Muscle of back (tissue), 13 donors: ENCODE measurements at places on chromosomes 4 and X.

DNA sequence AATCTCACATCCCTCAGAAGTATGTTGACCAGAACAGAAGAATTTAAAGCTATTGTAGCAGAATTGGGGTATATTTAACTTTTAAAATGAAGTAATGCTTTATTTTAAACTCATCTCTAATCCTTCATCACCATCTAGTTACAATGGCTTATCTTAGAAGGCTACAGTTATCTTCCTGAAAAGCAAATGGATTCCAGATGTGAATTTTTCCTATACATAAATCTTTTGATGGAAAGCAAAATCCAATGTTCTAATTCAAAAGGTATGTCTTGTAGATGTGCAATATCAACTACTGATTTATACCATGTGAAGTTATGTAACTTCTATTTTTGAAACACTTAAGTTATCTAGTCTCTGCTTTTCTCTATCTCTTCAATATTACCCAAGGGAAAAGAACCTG is 47.6 kb downstream of the CCNG2 start:
- DNase-seq: no peak

- no peak for DNase-seq
Measured at GRCh38 chrX:109855501-109855900, 122.4 kb upstream of the ACSL4 start.

GRCh38 chr4:4456351-4456750 is 69.4 kb downstream of the NSG1 start:
- DNase-seq: no peak

GRCh38 chr4:47837094-47837907 is 566 bp downstream of the CORIN start:
- peak; percentile 66 for DNase-seq

GRCh38 chr4:151458148-151458547 is 49.2 kb downstream of the FHIP1A start:
- no peak for DNase-seq

GRCh38 chrX:110399497-110399896 is 40.8 kb downstream of the RTL9 start:
- DNase-seq: no peak

DNA sequence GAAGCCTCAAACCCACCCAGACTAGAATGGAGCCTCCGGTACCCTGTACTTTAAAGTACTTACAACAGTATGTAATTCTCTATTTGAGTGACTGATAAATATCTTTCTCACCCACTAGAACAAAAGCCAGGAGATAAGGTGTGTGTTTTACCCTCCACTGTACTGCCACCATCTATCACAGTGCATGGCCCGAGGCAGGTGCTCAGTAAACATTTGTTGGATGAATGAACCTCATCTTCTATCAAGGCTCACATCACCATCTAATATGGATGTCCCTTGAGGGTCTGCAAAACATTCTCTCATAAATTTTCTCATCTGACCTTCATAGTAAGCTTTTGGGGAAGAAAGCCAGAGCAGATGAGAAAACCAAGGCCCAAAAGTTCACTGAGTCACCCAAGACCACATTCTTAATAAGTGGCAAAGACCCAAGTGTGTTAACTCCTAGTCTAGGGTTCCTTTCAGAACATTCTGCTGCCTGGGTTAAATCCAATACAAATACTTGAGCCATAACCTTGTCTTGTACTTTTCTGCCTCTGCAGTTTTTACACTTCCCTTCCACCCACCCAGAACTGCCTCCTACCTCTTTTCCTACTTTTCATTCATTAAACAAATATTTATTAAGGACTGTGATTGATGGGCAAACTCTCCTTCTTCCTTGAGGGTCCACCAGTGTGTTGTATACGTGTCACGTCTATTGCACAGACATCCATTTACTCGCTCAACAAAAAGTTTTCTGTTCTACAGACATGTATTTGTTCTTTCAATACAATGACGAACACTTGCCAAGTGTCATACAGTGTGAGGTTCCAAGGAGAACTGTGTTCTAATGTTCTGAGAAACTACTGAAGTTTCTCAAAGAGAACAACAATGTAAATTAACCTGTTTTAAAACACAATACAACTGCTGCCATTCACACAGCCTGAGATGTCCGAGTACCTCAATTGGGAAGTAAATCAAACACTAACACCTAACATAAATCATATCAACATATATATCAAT is 35.7 kb downstream of the APBB2 start:
- no peak for DNase-seq

DNA sequence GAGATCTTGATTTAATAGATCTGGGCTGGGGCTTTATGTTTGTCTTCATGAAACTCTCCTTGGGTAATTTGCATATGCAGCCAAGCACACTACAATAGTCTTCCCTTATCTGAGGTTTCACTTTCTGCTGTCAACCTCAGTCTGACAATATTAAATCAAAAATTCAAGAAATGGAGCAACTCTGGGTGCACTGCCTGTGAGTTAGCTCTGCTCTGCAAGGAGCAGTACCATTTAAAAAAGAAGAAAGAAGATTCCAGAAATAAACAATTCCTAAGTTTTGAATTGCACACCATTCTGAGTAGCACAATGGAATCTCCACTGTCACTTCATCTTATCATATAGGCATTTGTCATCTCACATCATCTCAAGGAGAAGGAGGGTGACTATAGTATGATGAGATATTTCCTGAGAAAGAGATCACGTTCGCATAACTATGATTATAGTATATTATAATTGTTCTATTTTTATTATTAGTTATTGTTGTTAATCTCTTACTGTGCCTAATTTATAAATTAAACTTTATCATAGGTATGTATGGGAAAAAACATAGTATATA is 9.4 kb downstream of the FNIP2 start:
- no peak for DNase-seq

- no peak for DNase-seq
Measured at GRCh38 chr4:119227690-119228089, 15.2 kb downstream of the USP53 start.

GRCh38 chr4:22090661-22091351 is 142.2 kb upstream of the KCNIP4 start:
- DNase-seq: no peak

DNA sequence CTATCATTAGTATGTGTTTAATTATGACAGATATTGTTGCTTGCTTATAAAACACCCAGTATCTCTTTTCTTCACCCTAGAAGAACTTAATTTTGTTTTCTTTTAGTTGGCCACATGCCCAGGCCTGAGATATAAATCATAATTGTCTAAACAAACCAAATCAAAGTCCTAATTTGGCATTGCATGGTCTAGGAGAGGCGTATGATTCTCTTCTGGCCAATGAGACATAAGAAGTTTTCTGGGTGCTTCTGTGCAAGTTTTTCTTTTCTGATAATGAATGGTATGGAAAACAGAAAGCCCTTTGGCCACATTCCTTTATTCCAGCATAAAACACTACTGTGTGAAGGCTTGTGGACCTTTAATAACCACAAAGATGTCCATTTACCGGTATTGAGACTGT is 192.9 kb upstream of the CTSO start:
- no peak for DNase-seq

DNA sequence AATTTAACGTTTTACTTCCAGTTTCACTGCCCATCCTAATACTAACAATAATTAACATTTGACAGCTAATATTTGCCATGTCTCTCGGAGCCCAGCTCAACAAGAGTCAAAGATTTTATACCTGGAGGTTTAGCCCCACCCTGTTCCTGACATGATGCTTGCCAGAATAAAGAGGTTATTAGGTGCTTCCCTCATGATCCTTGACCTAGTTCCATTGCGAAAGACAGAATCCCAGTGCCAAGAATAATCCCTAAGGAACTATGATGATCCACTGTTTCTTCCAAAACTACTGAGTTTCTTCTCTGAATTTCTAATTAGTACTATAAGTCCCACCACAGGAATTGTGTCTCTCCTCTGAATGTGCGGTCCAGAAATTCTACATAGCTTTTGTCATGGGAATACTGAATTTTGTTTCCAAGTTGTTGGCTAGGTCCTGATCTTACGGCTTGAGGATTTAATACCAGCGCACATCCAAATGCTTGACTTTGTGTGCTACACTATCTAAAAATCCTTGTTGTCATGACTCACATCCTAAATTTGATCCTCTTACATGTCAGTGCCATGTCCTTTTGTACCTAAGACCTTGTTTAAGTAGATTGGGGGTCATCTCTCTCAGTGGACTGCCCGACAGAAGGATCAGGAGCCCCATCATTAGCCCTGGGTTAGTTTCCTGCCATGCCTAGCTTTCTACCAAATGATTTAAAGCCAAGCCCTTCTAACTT is 23.1 kb downstream of the ANTXR2 start:
- no peak for DNase-seq

GRCh38 chrX:56498756-56499155 is 64.7 kb upstream of the UBQLN2 start:
- no peak for DNase-seq

- no peak for DNase-seq
Measured at GRCh38 chr4:113437129-113437528, 324.4 kb downstream of the CAMK2D start.

DNA sequence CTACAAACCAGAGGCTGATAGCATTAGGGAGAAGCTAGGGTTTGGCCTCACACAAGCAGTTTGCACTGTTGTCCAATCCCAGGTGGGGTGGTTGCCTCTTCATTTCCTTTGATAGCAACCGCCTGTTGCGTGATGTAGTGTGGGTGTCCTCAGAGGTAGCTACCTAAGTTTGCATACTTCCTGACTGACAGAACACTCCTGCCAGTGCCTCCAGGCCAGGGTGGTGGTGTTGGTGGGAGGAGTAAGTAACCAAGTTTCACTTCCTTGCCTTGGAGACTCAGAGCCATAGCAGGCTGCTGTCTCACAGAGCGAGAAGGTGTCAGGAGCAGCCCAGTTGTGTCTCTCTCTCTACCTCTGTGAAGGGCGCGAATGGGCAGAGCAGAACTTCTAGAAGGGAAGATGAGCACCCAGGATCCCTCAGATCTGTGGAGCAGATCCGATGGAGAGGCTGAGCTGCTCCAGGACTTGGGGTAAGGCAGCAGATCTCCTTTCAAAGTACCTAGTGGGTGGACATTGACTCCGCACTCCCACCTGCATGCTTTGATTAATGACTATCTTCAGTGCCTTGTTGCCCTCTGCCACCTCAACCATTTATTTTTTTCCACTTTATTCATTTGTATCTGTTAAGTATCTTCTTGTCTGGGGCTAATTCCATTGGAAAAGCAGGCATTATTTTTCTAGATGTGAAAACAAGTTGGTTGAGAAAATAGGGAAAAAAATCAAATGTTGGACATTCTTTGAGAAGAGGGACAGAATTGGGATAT is at the start of gene DAPP1:
TSS of gene DAPP1 (plus strand) at position 283 of the 764 bp plus-strand sequence. CDS start at position 370, 87 bp downstream.
- no peak for DNase-seq

GRCh38 chrX:45274576-45274975 is 73.9 kb upstream of the DIPK2B start:
- no peak for DNase-seq

GRCh38 chr4:29307755-29308154 is 1412.4 kb upstream of the PCDH7 start:
- no peak for DNase-seq

- no peak for DNase-seq
Measured at GRCh38 chr4:169723207-169723965, 34.4 kb downstream of the HPF1 start.

DNA sequence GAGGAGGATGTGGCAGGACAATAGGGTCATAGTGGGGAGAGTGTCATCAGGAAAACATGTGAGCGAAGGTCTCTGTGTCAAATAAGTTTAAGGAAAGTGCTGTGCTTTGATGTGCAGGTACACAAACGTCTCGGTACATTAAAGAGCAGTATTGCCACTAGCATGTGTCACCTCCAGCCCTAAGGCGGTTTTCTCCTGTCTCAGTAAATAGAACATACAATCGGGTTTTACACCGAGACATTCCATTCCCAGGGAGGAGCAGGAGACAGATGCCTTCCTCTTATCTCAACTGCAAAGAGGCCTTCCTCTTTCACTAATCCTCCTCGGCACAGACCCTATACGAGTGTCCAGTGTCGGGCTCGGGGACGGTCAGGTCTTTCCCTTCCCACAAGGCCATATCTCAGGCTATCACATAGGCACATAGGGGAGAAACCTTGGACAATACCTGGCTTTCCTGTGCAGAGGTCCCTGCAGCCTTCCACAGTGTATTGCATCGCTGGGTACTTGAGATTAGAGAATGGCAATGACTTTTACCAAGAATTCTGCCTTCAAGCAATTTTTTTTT is 684.5 kb downstream of the PDHA2 start:
- no peak for DNase-seq

GRCh38 chrX:113275804-113276203 is 435.2 kb upstream of the AMOT start:
- DNase-seq: no peak

- DNase-seq: peak; percentile 12
Measured at GRCh38 chr4:48462363-48462762, 20.8 kb upstream of the SLC10A4 start.

GRCh38 chr4:15253349-15253748 is 174.5 kb upstream of the C1QTNF7 start:
- no peak for DNase-seq

- no peak for DNase-seq
Measured at GRCh38 chr4:156805696-156806095, 165.9 kb downstream of the PDGFC start.
